OCI-M1 (cell line): ENCODE measurements at places on chromosomes 3 and 15.
A peak's percentile ranks its signal among the peaks of the same experiment; 100 is the strongest.

DNA sequence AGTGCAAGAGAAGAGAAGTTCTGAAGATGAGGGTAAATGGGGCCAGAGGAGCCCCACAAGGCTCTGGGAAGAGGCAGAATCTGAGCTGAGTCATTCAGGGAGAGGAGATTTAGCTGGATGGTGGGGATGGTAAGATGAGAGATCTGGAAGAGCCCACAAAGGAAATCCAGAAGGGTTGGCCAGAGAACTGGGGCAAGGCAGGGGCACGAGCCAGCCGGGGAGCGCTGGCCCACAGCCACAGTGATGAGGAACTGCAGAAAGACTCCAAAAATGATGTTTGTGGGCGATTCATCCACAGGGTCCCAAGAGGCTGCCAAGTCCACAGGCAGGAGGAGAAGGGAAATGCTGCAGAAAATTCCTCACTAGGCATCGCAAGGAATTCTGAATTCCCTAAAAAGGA lies 75.9 kb upstream of the ATP2B2 start:
- no peak for DNase-seq

GRCh38 chr3:122793568-122794416 lies at the start of gene HSPBAP1:
Gene HSPBAP1 (minus strand): TSS chr3:122793831. CDS start chr3:122793680, 151 bp downstream.
- no peak for DNase-seq

- DNase-seq = peak; percentile 26
Observed at GRCh38 chr3:138642226-138642926, 33.8 kb downstream of the FAIM start.

DNA sequence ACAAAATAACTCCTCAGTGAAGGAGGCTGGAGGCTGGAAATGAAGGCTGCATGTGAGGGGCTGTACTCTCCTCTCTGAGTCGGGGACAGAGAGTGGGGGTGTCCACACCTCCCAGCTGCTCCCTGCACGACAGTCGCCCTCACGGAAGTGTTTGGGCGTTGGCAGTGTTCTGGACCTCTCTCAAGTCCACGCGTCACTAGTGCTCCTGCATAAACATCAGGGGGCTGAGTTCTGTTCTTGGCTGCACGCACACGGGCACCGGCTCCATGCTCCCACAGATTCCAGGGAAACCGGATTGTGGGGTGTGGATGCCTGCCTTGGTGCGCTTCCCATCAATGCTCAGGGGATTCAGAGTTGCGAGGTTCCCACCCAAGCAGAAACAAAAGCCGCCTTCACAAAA lies 7.4 kb downstream of the RASGRF1 start:
- no peak for DNase-seq

GRCh38 chr3:137542049-137542448 lies 222.1 kb upstream of the SOX14 start:
- no peak for DNase-seq

DNA sequence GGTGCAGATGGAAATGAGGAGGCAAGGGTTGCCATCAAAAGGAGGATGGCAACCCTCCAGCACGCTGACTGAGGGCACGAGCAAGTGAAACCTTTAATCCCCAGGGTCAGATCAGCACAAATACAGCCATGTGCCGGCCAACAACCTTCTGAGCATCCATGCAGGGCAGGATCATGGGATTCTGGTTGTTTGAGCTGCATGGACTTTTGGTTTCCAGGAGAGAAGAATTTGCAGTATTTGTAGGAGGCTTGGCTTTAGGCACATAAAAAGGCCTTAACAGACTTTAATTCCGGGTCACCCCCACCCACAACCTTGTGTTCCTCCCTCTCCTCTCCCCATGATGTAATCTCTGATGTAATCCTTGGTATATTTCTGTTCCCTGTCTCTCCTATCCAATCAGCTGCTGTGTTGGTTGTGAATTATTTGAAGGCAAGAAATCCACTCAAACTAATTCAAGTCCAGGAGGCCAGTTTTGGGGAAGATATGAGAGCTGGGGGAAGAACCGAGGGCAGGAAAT lies 254.3 kb downstream of the SHQ1 start:
- DNase-seq = peak; percentile 27

DNA sequence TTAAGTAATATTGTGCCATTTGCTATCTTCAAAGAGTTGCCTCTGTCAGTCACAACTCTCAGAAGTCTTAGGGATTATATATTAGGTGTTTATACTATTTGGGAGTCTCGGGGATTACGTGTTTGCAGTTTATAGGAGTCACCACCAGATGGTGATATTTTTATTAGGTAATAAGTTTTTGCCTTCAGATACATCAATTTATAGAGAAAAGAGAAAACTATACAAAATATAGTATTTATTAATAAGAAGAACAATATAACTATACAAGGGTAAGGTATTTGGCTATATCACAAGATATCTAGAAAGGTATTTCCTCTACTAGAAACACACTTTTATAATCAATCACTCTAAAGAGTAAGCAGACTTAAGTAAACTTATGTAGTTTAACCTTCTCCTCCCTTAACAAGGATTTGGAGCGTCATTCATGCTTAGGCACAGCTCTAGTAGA lies 10.7 kb upstream of the DHX36 start:
- peak; percentile 58 for DNase-seq

DNA sequence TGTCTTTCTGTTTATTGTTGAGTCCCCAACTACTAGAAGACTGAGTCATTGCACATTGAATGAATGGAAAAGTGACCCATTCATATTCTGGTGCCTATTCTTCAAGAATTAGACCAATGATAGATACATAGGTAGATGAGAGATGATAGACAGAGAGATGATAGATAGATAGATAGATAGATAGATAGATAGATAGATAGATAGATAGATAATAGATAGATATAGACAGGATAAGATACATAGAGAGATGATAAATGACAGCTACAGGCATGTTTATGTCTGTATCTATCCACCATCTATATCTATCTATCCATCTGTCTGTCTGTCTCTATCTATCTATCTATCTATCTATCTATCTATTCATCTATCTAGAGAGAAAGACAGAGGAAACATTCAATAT lies 170.3 kb upstream of the ARRDC4 start:
- DNase-seq = no peak

DNA sequence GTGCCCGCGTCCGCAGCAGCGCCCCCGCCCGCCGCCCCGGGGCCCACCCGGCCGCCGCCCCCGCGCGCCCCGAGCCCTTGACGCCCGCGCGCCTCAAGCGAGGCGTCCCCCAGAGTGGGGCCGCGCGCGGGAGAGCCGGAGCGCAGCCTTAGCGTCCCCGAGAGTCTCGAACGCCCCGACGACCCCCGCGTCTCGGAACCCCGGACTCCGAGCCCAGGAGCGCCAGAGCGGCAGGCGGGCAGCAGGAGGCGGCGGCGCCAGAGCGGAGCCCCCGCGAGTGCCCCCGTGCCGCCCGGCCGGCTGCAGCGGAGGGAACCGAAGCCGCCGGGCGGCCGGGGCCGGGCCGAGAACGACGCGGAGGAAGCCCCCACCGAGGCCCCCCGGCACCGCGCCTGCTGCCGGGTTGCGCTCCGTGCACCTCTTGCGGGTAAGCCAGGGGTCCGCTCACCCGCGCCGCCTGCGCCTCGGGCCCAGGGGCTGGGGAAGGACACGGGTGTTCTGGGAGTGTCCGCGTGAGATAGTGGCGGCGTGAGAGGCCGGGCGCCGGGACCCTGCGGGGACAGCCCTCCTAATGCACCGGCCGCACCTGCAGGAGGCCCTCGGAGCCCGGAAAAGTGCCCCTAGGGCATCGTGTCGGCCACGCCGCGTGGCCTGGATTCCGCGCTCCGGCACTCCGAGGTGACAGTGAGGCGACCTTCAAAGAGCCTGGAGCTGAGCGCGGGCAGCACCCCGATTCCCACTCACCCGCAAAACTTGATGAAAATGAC lies 52.0 kb upstream of the ULK4 start:
- peak; percentile 67 for DNase-seq

DNA sequence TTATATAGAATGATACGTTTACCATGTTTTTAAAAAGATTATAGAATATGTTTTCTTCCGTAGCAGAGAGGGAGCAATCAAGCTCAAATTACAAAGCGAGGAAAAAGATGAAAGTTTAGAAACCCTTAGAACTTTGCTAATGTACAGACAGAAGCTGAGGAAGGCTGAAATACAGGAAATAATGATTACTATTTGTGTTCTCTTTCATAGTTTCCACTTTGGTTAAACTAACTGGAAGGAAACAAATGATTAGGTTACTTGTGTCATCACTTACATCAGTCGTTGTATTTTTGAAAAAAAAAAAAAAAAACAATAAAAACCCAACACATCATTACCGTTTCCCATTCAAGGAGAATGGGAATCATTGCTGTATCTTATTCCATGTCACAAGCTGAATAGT lies 337.8 kb upstream of the CBLB start:
- no peak for DNase-seq

- no peak for DNase-seq
Observed at GRCh38 chr15:78280319-78281072, 16.1 kb downstream of the DNAJA4 start.

DNA sequence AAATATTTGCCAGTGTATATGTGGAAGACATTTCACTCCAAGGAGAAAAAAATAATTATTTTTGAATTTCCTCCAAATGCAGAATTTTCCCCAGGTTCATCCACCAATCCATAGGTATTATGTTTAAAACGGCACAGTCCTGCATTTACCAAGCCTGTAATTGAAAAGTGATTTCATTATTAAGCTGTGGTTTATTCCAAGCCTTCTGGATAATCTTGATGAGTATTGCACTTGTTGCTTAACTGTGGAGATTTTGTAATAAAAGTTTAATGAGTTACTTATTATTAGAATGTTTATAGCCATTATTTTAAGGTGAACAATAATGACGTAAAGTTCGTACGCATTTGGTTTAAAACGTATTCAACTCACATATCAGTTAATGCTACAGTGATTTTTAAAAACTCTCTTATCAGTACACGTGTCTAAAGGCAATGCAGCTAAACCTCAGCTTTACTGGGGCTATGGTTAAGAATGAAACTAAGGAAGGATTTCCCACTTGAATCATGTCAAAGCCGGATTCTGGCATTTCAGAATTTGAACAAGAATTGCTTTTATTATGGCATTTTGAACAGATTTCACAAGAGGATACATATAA lies 283.9 kb downstream of the MECOM start:
- DNase-seq = no peak

DNA sequence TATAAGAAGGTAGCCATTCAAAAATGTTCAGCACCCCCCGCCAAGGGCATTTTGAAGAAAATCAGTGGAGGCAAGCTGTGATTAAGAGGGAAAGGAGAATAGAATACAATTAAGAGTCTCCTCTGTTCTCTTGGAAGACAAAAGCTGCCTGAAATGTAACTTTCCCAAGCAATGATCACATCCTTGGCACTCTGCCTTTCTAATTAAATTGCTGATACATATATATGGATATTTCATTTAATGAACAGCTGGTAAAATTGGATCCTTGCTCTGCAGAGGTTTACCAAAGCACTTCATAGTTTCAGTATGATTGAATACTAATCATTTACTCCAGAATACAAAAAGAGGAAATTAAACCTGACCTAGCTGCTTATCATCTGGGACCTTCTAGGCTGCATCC lies 10.4 kb downstream of the COL6A6 start:
- DNase-seq = peak; percentile 52

GRCh38 chr15:38624244-38625205 lies 59.9 kb upstream of the RASGRP1 start:
- no peak for DNase-seq

GRCh38 chr3:6803619-6804018 lies 57.3 kb upstream of the GRM7 start:
- no peak for DNase-seq

DNA sequence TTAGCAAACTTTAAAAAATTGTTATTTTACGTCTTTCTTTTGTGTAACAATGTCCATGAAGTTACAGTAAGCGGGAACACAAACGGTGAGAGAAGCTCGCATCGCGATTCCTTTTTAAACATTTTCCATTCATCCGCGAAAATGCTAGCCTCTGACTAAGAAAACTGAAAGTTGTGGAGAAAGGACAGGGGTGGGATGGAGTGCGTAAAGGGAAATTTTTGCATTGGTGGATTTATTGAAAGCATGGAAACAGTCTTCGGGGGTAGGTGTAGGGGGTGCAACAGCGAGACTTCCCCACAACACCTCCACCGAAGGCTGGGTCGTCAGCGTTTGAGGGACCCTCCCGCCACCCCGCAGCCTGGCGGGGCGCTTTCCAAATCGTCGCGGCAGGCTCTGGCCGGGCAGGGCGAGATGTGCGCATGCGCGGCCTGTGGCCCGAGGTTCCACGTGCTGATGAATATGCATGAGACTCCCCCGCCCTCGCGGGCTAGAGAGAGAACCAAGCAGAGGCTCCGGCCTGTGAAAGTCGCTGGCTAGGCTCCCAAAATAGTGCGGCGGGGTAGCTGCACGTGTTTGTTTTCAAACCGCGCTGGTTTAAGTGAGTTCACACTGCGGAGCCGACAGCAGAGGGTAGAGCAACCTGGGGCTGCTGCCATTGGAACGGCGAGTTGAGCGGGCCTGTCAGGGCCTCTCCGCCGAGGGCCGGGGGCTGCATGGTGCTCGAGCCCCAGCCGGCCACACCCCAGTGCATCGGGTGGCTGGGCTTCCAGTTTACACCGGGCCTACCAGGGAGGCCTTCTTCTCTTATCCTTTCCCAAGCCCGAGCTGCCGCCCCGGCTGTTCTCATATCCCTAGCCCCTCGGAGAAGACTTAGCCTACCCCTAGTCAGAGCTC lies 9.9 kb downstream of the ZIC1 start:
- no peak for DNase-seq

- no peak for DNase-seq
Observed at GRCh38 chr3:140180603-140181002, 245.6 kb downstream of the CLSTN2 start.

GRCh38 chr3:186354100-186354499 lies 7.9 kb downstream of the DGKG start:
- no peak for DNase-seq

- DNase-seq = peak; percentile 34
Observed at GRCh38 chr3:196194542-196194915, 16.7 kb downstream of the ZDHHC19 start.

DNA sequence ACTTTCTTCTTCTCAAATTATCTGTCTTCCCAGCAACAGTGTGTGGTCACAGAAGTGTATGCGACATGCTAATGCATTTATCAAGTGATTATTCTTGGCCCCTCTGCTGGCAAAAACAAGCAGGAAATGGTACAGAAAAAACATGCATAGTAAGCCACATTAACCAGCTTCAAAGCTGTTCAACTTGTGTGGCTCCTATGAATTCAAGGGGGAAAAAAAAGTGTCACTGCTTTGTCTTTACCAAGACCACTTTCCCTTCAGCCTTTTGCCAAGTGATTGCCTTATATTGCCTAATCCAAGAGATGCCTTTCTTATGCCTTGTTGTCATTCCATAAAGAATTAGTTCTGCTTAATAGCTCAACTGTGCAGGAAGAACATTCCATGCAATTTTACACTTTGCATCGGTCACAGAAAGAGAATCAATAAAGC lies 39.1 kb downstream of the PRTG start:
- peak; percentile 25 for DNase-seq

GRCh38 chr3:110946810-110947209 lies 124.8 kb upstream of the NECTIN3 start:
- no peak for DNase-seq

DNA sequence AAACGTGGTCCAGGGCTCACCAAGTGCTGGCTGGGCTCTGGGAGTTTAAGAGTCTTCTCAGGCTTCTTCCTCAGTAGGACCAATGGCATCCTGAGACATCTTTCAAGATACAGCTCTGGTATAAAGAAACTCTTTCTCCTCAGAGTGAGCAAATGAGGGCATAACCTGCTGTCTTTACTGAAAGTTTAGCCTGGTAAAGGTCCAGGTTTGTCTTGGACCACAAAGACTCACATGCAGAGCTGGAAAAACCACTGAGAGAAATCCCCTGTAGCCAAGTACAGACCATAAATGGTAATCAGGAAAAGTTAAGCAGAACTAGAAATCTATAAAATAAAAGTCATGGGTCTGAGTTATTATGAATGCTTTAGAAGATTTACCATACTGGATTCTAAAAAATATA lies 23.1 kb downstream of the CD47 start:
- DNase-seq = no peak
